Stimulated activated CD4-positive, alpha-beta T cell treated with anti-CD3 and anti-CD28 coated beads, Interleukin-4, amount 100 ng/mL, for 48 hours (primary cell): ENCODE measurements at places on chromosomes 13 and 19.
A peak's percentile ranks its signal among the peaks of the same experiment; 100 is the strongest.

DNA sequence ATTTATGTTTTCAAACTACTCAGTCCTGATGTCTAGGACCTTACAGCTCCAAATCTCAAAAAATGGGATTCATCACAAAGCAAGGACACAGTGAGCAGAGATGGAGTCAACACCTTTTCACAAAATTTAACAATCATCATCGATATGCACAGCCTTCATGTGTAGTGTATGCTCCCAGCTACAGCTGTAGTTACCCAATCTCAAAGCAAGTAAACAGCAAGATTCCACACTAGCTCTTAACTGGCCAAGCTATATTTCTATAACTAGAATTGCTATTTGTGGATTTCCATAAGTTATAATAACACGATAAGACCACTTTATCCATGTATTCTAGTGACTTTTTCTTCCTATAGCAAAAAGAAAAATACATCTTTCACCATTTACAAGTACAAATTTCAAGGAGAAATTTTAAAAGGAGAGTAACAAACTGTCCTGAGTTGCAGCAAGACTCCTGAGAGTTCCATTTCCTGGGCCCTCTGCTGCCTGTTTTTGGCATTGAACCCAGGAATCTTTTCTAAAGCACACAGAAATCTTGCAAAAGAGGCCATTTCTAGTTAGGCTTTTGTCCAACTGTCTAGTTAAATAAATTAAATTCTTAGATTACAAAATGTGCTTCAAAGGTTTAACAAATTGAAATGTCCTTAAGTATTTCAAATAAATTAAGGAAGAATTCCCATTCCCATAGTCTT lies 460.6 kb downstream of the FGF14 start:
- DNase-seq = no peak

DNA sequence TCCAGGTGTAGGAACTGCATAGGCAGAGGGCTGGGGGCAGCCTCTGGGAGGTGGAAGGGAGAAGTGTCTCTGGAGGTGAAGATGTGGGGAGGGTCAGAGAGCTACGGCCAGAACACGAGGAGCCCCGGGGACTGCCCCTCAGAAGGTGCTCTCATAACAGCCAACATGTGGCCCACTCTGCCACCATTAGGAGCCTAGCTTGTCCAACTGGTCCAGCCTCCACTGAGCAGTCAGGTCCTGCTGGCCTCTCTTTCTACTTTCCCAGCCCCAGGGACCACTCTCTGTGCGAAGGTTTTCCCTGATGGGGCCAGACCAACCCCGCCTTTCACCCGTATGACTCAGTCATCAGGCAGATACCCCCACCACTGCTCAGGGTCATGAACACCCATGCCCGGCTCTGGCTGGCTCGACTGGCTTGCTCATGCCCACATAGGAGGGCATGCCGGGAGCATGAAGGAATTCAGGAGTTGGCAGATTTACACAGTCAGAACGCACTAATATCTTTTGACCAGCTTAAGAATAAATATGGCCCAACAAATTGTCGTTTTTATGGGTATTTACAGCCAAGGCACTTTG lies 37.5 kb upstream of the C19orf12 start:
- no peak for DNase-seq

GRCh38 chr13:99606324-99607066 lies 105.2 kb downstream of the TM9SF2 start:
- DNase-seq = peak; percentile 91

GRCh38 chr13:41608111-41608838 lies 150.9 kb downstream of the RGCC start:
- no peak for DNase-seq

- no peak for DNase-seq
These were observed 917.6 kb downstream of the PCDH9 start for GRCh38 chr13:66312312-66313087.

DNA sequence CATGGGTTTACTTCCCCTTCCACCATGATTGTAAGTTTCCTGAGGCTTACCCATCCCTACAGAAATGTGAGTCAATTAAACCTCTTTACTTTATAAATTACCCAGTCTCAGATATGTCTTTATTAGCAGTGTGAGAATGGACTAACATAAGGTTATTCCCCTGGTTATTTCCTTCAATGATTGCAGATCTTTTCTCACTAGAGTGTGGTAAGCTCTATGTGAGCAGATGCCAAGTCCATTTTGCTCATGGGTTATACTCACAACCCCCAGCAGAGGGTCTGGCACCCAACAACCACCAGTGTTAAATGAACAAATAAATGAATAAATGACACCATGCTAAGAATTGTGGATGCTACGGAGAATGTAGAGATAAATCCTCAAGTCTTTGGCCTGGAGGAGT lies 472.8 kb downstream of the LIG4 start:
- no peak for DNase-seq

DNA sequence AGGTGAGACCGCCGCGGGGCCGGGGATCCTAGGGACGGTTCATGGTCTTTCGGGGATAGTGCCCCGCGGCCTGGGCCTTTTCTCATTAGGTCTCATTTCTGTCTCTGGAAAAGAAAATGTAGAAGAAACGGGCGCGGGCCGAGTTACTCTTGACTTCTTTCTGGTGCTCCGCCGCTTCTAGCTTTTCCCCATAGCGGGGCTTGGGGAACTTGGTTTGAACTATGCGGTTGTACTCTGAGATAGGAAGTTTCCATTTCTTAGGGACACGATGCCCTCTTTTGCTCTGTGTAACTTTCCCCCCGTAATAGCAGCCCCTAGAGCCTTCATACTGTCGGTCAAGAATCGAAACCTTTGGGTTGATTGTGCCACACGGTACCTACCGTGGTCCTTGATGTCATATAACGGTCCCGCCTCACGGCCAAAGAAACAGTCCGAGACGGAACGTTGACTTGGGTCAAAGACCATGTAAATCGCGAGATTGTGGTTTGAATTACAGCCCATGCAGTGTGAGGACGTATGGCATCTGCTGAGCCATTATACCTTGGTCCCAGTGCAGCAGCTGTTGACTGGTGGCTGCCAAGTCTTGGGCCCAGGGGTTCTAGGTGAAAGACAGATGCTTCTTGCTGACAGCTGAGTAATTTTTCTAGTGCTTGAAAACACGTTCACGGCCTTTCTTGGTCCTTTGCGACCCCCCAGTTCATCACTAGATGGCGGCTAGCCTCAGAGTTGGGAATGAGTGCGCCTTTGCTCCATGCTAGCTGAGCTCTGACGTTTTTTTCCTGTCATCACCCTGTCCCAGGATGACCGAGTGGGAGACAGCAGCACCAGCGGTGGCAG lies 487 bp downstream of the RPS5 start:
- DNase-seq = no peak

GRCh38 chr19:15623711-15624318 lies 8.8 kb downstream of the CYP4F8 start:
- no peak for DNase-seq

GRCh38 chr13:33364192-33364591 lies 78.6 kb upstream of the STARD13 start:
- no peak for DNase-seq

DNA sequence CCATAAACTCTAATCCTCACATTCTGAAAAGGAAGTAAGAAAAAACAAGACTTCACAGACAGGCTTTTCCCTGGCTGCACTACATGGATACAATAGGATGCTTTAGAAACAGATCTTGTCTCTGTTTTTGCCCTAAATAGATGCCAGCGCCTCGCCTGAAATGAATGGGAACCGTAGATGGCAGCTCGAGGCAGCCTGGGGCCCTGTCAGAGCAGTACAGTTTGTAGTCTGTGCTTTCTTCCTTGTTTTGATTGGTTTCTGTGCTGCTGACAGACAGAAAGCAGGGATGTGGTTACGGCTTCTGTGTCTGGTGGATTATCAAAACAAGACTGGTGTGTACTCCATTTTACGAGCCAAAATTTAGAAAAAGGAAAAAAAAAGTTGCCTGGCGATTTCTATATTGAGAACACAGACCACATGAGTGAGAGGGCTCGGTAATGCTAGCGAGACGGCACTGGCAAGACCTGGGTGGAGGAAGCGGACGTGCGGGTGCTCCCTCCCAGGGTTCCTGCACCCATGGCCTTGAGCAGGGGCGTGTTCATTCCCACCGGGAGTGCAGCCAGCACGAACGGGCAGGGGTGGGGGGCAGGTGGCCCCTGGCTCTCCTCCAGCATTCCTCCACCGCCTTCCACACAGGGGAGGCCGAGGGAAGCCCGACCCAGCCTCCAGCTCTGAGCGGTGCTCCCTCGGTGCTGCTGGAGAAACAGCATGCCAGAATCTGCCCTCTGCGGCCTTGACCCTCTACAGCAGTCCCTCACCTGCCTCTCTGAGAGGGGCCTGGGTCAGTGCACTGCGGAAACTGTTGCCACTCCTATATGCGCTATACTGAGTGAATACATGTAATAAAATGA lies 37.6 kb upstream of the C1QTNF9 start:
- peak; percentile 45 for DNase-seq

GRCh38 chr19:48480183-48480557 lies 11.0 kb downstream of the CYTH2 start:
- no peak for DNase-seq

GRCh38 chr13:45316338-45316737 lies 24.6 kb downstream of the TPT1 start:
- DNase-seq = no peak

DNA sequence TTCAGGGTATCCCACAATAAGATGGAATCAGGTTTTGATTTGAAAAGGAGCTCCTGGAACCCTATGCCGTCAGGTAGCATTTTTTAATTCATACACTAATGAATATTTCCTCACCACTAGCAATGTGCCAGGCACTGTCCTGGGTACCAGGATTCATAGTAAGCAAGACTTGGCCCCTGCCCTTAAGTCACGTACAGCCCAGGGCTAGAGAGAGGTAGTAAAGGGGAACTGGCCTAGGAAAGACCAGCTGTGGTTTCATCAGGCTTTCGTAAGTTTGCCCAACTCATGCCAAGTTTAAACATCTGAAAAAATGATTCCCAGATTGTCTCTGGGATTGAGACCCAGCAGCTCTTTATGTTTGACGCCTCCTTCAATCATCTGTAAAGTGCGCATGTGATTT lies 45.9 kb upstream of the AMER2 start:
- no peak for DNase-seq

- DNase-seq = no peak
These were observed 886.5 kb downstream of the SLITRK6 start for GRCh38 chr13:84912720-84913119.

- DNase-seq = no peak
These were observed 17.7 kb downstream of the CRTC1 start for GRCh38 chr19:18701250-18701608.
